ENCODE measurements at places on chromosomes 5 and 9.

DNA sequence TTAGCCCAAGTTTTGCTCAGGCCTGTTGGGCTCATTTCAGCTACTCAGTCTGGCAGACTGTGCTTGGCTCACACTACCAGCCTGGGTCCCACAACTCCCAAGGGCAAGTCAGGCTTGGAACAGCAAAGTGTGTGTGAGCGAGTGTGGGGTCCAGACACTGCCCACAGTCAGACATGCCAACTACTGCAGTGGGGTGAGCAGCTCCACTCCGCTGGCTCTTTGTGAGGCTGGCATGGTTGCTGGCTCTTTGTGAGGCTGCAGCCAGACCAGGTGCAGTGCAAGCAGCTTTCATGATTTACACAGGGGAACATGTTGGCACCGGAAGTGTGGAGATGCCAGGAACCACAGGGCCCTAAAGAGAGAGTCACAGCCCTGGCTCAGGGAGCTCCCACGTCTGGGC is 606.7 kb upstream of the FAM174A start:
- no peak for DNase-seq

DNA sequence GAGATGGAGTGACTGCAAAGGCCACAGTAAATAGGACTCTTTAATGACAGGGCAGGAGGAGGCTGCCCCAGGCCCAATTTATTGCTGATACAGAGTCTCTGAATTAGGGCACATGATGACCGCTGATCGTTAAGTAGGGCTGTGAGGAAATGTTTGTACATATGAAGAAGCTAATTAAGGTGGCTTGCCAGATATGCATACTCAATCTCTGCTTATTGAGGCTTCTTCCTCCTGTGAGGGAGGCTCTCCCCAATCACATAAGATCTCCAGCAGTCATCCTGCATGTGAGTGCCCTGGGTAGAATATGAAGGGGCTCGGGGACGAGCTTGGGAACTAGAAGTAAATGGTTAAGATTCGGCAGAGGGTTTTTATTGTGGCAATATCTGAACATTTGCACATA is 8.2 kb upstream of the CD180 start:
- no peak for DNase-seq

- DNase-seq: no peak
These were observed 20.8 kb upstream of the SLC24A2 start for GRCh38 chr9:19809422-19810269.

- no peak for DNase-seq
These were observed 211.8 kb downstream of the ARRDC3 start for GRCh38 chr5:91171322-91171721.

DNA sequence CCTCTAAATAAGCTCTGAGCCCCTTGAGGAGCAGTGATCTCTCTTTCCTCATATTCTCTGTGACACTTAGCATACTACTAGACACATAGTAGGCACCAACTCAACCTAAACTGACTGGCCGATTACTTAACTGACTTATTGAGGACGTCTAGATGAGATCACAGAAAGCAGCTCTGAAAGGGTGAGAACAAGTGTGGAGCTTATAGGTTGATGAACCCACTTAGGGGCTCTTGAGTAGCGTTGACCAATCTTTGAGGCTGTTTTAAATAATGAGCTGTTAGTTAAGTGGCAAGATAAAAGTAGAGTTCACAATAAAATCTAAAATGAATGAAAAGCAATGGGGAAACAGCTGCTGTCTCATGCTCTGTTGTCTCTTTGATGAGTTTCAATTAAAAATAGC is 124.7 kb upstream of the TNPO1 start:
- no peak for DNase-seq

- DNase-seq: no peak
These were observed 147.3 kb downstream of the PARP8 start for GRCh38 chr5:50813691-50814090.

GRCh38 chr5:131258733-131259132 is 5.1 kb upstream of the CDC42SE2 start:
- no peak for DNase-seq

DNA sequence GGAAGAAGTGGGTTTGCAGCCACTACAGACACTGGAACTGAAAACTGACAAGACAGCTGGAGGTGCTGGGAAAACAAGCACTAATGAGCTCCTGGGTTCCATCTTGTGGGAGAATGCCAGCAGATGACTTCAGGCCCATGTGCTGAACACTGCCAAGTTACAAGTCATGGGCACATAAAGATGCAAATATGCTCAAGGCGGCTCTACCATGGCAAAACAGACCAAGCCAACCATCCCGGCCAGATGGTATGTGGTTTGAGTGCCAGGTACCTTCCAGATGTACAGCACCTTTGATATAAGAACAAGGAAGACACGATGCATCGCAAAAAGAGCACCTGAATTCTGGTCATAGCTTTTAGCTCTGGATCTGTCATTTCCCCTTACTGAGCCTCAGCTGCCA is 19.9 kb downstream of the TNFSF8 start:
- no peak for DNase-seq

- no peak for DNase-seq
These were observed 69.8 kb downstream of the NIPSNAP3B start for GRCh38 chr9:104833696-104834095.

DNA sequence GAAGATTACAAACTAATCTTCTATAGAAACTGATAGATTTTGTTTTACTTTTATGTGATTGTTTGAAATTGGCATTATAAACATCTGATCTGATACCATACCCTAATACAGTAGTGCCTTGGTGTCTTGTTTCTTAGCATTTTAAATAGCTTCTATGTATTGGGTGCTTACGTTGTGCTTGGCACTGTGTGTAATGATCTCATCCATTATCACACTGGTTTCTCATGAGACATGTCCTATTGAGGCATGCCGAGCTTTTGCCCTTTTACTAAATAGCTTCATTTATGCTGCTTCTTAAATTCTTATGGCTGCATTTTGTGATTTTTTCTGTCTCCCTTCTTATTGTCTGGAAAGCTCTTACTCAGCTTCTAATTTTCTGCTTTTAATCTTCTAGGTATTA is 48.2 kb upstream of the TLR4 start:
- DNase-seq: no peak

- no peak for DNase-seq
These were observed 128.2 kb upstream of the TMEM161B start for GRCh38 chr5:88396751-88397281.

- no peak for DNase-seq
These were observed 192.1 kb downstream of the TSSK1B start for GRCh38 chr5:113242481-113243348.

DNA sequence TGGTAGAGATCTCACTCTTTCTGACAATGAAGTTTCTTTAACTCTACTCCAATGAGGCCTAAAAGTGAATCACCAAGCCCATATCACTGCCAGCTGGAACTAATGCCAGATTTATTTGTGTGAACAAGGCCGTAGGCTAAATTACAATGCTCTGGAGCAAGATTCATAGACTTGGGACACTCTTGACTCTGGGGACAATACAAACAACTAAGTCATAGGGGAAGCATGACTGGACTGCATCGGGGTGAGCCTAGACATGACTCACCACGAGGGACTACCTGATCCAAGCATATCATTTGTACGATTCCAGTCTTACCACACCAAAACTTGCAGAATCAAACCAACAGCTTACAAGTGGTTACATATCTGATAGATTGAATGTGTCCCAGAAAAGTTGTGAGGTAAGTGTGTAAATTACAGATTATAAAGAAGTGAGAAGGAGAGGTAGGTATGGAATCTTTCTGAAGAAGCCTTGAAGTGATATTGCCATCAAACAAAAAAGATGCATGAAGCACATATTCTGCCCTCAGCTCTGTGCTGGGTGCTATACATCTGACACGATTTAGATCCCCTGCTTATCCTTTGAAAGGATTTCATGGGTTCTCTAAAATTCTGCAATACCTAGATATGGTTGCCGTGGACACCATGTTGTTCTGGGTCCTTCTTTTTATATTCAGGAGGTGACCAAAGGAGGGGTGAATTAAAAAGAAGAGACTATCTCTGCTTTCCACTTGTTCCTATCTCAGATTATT is 199.3 kb upstream of the PDE4D start:
- DNase-seq: peak; percentile 38

GRCh38 chr5:132601071-132601728 is 44.4 kb downstream of the RAD50 start:
- no peak for DNase-seq

- DNase-seq: no peak
These were observed 9.8 kb downstream of the RPP25L start for GRCh38 chr9:34601937-34602573.

DNA sequence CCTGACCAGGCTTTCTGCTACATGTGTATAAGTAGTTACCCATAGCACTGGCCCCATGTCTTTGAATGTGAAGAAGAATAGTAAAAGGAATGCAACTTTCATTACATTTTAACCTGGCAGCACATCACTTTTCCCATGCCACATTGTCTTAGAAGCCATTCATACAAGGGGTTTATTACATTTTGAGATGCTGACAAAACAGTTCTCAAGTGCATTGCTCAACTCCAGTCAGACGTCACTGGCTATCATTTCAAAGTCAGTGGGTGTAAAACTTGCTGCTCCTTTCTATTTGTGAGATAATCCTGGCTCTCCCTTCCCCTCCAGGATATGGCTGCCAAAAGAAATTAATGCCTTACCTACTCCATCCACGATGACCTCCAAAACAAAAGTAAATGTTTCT is 97.0 kb upstream of the VCAN start:
- no peak for DNase-seq

DNA sequence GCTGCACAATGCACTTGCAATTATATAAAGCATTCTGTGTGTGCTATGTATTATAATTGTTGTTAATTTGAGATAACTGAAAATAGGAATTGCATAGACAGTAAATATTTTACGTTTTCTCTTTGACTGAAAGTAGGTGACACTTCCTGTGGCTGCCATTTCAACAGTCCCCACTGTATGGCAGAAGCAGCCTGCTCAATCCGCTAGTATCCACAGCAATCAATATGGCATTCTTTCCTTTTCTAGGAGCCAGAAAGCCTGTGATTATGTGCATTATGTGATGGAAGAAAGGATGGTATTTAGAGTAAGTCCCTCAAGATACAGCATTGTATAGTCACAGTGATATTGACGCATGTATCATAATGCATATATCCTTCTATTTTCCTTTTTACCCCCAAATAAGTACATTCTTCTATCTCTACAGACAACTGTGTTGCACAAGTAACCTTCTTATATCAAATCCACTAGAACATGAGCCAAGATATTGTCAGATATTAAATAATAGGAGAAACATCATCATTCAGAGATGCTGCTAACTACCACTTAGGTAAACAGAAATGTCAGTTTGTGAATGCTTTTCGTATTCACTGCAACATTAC is 59.7 kb downstream of the CARTPT start:
- DNase-seq: peak; percentile 45

GRCh38 chr5:152072091-152072490 is 147.4 kb upstream of the GLRA1 start:
- no peak for DNase-seq

GRCh38 chr9:18826248-18826647 is 206.8 kb downstream of the SAXO1 start:
- DNase-seq: no peak

- no peak for DNase-seq
These were observed 14.5 kb downstream of the C9orf43 start for GRCh38 chr9:113425072-113425471.

GRCh38 chr5:141182248-141182647 is at the start of gene PCDHB16:
Gene PCDHB16, plus strand, starts transcription at chr5:141182387. Its CDS starts 173 bp downstream, at chr5:141182560.
- no peak for DNase-seq

- DNase-seq: no peak
These were observed 182.2 kb downstream of the AUH start for GRCh38 chr9:91179237-91180138.

DNA sequence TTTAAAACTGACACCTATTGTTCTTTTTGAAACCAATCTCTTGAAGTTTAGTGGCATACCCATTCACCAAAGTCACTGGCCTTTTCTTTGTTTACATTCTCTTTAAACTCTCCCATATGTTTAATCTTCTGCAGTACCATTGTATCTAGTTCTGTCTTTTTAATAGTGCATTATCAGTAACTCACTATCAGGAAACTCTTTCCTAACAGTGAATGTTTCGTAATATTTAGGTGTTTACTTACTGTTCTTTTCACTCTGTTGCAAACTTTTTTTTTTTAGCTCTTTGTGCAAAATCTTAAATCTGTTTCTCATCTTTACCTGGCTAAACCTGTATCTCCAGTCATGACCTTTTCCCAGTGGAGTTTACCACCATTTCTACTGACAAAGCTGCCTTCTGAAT is 17.2 kb downstream of the SMAD5 start:
- no peak for DNase-seq

DNA sequence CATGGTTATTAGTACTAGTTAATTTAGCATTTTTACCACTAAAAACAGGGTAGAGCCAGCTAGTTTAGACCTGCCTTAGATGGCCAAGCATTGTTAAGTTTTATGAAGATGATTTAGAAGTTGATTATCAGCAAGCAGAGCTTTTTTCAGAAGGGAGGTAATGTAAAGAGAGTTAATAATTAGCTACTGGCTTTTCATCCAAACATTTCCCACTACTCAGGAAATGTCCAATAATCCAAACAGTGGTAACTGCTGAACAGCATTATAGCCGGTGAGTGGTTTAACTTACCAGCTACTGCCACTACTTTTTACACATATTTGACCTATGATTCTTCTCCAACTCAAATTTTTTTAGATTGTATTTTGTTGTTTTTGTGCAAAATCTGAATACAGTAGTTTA is 1.7 kb downstream of the ITGA1 start:
- no peak for DNase-seq

GRCh38 chr9:86434039-86434726 is 80.0 kb upstream of the TUT7 start:
- DNase-seq: peak; percentile 47

- no peak for DNase-seq
These were observed 30.5 kb downstream of the ST8SIA4 start for GRCh38 chr5:100872408-100873190.

DNA sequence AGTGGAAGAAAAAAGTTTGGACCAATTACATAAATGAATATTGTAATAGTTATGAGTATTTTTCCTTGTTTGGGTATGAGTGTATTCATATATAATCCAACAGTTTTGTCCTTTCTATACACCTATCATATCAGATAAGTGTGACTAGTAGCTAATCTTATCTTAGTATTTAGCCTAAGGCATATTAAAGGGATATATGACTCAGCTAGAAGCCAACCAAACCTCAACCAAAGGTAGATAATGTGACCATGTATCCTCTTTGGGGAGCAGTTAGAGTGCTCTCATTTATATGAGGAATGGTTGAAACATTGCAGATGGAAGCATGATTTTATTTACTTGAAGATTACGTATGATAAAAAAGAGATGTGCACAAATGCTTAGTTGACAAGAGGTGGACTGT is 370.0 kb upstream of the CTNND2 start:
- no peak for DNase-seq

DNA sequence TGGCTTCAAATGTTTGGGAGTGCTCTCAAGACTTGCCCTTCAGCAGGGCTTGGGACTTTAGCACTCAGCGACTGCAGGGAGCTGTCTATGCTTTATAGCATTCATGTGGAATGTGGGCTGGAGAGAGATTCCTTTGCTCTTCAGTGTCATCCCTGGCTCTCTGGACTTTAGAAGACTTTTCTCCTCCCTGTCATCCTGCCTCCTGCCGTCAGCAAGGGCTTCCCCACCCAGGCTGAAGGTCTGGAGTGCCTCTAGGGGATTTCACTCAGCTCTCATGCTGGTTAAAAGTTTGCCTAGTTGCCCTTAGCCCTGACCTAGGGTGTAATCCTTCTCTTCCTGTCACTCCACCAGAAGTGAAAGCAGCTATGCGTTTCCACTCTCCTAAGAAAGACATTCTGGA is 210.9 kb downstream of the FRMD3 start:
- no peak for DNase-seq

- no peak for DNase-seq
These were observed 35.9 kb downstream of the SLC12A7 start for GRCh38 chr5:1075931-1076330.

Measured in A549 (cell line).